ENCODE measurements at places on chromosomes 2 and 18.

DNA sequence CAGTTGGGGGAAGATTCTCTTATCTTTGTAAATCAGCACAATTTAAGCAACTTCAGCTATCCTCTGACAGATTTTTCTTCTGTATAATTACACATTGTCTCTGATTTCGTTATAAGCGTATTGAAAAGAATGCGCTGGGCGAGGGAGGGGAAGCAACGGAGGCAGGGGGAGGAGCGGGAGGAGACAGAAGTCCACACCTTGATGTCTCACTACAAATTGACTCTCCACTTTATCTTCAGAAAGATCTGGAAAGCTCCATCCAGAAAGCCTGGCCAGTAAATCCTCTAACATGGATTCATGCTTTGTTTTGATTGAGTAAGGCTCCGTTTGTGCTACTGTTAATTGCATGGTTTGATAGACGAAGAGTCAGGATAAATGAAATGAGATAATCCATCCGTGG lies 76.6 kb downstream of the SMIM21 start:
- no peak for DNase-seq

- no peak for DNase-seq
Measured at GRCh38 chr18:54423831-54424230, 66.1 kb downstream of the C18orf54 start.

DNA sequence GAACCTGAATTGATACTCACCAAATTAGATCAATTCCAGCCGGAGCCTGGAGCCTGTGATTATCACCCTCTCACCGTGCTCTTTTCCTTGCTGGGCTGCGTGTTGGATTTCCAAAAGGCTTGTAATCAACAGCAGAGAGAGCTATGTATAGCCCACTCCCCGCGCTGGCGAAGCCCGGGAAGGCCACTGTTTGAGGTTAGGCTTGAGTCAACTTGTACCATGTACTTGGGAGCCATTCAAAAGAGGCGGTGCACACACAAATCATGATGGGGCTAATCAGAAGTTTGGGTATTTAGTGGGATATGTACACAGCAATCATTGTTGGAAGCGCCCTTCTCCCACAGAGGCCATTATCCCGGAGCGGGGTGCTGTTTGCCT lies 151.6 kb downstream of the GLI2 start:
- no peak for DNase-seq

GRCh38 chr18:75338631-75339030 lies 88.9 kb downstream of the SMIM21 start:
- no peak for DNase-seq

DNA sequence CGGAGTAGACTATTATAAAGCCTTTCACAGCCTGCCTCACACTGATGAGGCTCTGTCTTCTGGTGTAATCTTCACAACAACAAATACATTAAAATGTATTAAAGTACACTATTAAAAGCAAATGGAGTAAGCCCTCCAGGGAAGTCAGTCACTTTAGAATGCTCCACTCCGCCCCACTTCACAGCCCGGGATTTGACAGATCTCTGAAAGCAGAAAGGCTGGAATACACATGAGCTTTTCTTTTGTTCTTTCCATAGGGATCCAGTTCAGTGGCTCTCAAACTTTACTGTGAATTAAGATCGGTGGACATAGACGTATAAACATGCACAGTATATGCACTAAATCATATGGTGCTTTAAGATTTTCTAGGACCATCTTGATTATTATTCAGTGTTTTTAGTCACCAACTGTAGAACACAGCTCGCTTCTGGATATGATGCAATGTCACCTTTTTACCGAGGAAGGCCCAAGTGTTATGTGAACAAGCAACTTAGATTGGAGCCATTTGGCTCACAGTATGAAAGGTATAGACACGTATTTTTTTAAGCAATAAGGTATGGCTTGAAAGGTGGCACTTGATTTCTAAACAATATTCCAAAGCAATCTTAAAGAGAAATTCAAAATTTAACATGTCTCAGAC lies 151.1 kb downstream of the PRKCE start:
- no peak for DNase-seq

GRCh38 chr2:11629215-11629614 lies 40.8 kb downstream of the NTSR2 start:
- no peak for DNase-seq

GRCh38 chr18:37341473-37342086 lies 224.0 kb downstream of the CELF4 start:
- DNase-seq, result no peak

GRCh38 chr2:191692502-191693115 lies 14.7 kb downstream of the NABP1 start:
- DNase-seq, result peak; percentile 46

GRCh38 chr2:10174173-10174572 lies 51.6 kb downstream of the RRM2 start:
- DNase-seq, result no peak

- no peak for DNase-seq
Measured at GRCh38 chr2:42752816-42753813, 10.8 kb downstream of the OXER1 start.

- no peak for DNase-seq
Measured at GRCh38 chr2:1986598-1986997, 242.3 kb upstream of the PXDN start.

DNA sequence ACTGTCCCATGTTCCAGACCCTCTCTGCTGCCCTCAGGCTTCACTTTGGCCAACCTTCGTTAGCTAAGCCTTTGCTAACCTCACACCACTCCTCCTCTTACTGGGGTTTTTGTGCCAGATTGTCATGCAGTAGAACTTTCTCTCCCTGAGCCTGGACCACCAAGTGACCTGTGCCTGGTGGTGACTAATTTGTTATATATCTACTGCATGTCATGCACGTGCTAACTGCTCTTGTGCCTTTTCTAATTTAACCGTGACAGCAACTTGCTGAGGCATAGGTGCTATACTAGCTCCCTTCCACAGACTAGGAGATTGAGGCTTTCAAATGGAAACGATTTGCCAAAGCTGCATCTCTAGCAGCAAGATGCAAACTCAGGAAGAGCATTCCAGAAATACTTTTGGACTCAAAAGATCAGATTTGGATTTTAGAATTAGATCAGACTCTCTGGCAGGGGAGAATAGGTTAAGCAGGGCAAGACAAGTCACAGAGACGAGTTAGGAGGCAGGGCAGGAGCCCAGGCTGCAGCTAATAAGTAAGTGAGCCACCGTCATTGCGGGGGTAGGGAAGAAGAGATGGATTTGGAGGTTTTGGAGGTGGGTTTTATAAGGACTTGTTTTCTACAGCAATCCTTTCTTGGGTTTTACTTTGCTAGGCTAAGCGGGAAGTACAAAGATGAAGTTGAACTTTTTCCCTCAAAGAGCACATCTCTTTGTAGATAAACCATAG lies 1.8 kb downstream of the PPP1R7 start:
- no peak for DNase-seq

DNA sequence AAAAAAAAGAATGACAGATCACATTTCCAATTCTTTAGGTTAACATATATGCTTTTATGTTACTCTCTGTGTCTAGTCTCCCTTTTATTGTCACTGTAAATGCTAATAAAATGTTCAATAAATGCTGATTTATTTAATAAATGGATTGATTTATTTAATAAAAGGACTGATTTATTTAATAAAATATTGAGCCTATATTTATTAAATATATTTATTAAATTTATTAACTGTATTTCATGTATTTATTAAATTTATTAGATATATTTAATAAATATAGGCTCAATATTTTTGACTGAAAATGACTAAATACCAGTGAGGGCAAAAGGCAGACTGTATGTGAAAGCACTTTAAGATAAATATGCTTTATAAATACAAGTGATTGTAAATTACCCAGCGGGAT lies 142.6 kb downstream of the SH3BP4 start:
- no peak for DNase-seq

DNA sequence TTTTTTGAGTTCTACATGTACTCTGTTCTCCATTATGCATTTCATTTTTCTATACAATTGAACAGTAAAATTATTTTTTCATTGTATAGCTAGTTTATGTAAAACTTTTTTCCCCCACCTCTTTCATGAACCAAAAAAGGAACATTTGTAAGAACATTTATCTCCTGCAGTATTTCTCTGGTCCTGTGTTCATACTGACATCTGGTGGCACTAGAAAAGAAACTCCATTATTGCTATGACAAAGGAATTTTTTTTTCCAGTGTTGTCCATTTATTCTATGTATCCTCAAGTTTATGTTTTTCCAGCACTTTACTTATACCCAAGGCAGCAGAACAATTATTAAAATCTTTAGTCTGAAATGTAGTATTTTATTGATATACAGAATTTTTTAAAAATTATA lies 27.4 kb upstream of the CHAC2 start:
- DNase-seq, result peak; percentile 73

DNA sequence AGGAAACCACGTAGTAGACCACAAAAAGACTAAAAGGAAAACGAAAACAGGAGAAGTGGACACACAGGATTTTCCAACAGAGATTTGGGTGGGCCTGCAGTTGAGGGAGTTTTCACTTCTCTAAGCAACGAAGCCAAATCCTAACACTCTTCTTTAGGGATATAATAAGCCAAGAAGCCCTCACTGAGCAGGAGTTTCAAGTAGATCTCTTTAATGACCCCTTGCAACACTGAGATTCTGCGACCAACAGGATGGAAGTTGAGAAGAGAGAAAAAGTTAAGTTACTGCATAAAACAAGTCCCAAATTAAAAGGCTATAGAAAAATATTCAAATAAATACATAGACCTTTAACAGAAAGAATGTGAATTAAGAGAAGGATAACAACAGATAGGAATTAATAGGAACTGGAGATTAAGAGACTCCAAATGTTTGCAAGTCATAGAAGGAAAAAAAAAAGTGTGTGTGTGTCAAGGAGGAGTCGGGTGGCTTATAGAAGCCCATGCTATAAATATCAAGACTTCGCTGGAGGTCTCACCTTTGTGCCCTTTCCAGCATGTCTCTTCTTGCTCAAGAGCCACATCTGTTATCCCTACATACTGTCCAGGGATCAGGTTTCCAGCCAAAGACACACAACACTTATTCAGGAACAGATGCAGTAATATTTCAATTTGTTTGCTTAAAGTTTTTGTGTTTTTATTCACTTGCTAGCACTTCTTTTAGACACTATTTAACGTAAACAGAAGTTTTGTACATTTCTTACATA lies 69.4 kb upstream of the ARHGAP28 start:
- peak; percentile 60 for DNase-seq

DNA sequence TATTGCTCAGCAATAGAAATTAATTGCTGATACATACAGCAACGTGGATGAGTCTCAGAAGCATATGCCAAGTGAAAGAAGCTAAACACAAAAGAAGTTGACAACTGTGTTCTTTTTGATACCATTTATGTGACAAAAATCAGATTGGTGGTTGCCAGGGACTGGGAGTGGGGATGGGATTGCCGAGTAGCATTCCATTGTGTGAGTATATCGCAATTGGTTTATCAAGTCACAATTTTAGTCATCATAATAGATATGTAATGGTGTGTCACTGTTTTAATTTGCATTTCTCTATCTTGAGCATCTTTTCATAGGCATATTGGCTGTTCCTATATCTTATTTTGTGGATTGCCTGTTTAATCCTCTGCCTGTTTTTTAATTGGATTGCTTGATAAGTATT lies 20.9 kb downstream of the STRADB start:
- DNase-seq, result peak; percentile 13

GRCh38 chr2:24809316-24810007 lies 16.2 kb downstream of the CENPO start:
- no peak for DNase-seq

GRCh38 chr2:85813211-85813981 lies 59.6 kb downstream of the ATOH8 start:
- DNase-seq, result no peak

- DNase-seq, result no peak
Measured at GRCh38 chr2:170298115-170298514, 120.2 kb downstream of the MYO3B start.

DNA sequence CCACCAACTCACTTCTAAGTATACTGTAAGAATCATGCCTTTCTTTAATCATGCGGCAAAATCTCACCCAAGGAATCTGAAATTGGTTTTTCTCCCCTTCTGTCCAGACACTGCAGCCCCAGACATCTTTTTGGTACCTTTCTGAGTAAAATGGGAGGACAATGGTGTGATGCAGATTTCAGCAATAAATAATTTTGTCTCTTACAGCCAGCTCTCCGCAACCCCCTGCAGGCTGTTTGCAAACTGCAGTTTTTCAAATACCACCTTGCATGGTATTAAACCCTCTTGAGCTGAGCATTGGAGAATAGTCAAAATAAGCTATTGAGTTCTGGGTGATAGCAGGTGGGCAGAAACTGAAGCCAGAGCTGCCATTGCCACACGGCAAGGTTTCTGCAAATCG lies 32.2 kb downstream of the GPR39 start:
- peak; percentile 78 for DNase-seq

GRCh38 chr18:25876330-25876948 lies 214.0 kb downstream of the SS18 start:
- DNase-seq, result no peak

- DNase-seq, result peak; percentile 92
Measured at GRCh38 chr2:38076710-38077430, 919 bp upstream of the CYP1B1 start.

Measured in choroid plexus epithelial cell (primary cell).